ENCODE measurements at places on chromosomes 16 and 17. TPM values are rescaled to one million over a fixed set of nuclear protein-coding genes. Genes with fewer than 3 reads are reported as not detected.

The EXOC3L1 gene
- 3.1 TPM for total RNA-seq

GRCh38 chr17:74467221-74467951, 952 bp downstream of the CD300A start:
- H3K4me3 ChIP-seq: no peak overlapping the region
- no peaks in the 10 kb centered on the region for H3K36me3 ChIP-seq
- H3K27me3 ChIP-seq: peaks cover 4% of the 10 kb centered on the region
- H3K4me1 ChIP-seq: no peaks in the 10 kb centered on the region
- no peak overlapping the region for H3K27ac ChIP-seq

DNA sequence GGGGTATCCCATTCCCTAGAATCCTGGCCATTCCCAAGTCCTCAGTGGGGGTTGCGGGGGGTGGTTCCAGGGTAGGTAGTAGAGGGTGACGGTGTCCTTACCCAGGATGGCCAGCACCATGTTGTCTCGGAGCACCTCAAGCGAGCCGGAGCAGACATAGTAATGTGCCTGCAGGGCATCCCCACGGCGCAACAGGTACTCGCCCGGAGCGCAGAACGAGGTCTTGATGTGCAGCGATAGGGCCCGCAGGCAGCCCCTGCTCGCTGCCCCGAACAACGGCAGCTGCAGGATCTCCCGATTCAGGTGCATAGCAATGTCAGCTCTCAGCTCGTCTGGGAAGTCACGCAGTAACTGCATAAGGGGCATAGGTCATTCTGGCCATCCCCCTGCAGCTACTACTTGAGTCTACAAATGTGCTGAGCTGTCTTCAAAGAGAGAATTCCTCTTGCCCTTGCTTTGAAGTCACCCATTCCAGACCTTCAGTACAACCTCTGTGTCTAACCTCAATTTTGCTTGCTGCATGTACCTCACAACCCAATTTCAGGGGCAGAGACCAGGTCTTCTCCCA, 11.5 kb upstream of the RAB5C start:
- H3K4me1 ChIP-seq: no peaks in the 10 kb centered on the region
- no peaks in the 10 kb centered on the region for H3K27me3 ChIP-seq
- no peak overlapping the region for H3K4me3 ChIP-seq
- no peak for DNase-seq

- H3K36me3 ChIP-seq: no peaks in the 10 kb centered on the region
- no peak overlapping the region for H3K4me3 ChIP-seq
- no peak overlapping the region for H3K27ac ChIP-seq
- H3K4me1 ChIP-seq: no peaks in the 10 kb centered on the region
These were observed 103.1 kb upstream of the DYNLRB2 start for GRCh38 chr16:80437707-80438106.

The TP53TG3B gene
- total RNA-seq: not detected

DNA sequence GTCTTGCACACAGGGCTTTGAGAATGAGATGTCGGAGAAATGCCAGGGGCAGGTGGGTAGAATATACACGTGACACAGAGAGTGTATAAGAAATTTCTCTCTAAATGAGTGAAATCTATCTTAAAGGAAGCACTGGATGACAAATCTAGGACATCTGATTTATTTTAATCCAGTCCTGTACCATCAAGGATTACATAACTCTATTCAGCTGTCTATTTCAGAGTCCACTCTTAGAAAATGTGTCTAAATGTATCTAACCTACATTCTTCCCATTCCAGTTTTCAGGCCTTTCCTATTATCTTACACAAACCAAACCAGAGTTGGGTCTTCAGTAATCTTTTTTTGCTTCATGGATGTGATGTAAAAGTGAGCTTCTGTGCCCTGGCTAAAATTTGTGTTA, 181.9 kb downstream of the CNTNAP4 start:
- no peaks in the 10 kb centered on the region for H3K4me1 ChIP-seq
- no peak for DNase-seq
- no peak overlapping the region for H3K27ac ChIP-seq
- no peak overlapping the region for H3K4me3 ChIP-seq

GRCh38 chr17:50943575-50943933, 77.4 kb upstream of the TOB1 start:
- no peaks in the 10 kb centered on the region for H3K4me1 ChIP-seq
- no peak overlapping the region for H3K27ac ChIP-seq
- DNase-seq: peak; percentile 28
- peak overlapping the region; percentile 26 for H3K4me3 ChIP-seq
- no peaks in the 10 kb centered on the region for H3K36me3 ChIP-seq

GRCh38 chr17:15475631-15476354, 8.4 kb upstream of the CDRT4 start:
- H3K27ac ChIP-seq: no peak overlapping the region
- H3K27me3 ChIP-seq: no peaks in the 10 kb centered on the region
- H3K36me3 ChIP-seq: peaks cover 3% of the 10 kb centered on the region

DNA sequence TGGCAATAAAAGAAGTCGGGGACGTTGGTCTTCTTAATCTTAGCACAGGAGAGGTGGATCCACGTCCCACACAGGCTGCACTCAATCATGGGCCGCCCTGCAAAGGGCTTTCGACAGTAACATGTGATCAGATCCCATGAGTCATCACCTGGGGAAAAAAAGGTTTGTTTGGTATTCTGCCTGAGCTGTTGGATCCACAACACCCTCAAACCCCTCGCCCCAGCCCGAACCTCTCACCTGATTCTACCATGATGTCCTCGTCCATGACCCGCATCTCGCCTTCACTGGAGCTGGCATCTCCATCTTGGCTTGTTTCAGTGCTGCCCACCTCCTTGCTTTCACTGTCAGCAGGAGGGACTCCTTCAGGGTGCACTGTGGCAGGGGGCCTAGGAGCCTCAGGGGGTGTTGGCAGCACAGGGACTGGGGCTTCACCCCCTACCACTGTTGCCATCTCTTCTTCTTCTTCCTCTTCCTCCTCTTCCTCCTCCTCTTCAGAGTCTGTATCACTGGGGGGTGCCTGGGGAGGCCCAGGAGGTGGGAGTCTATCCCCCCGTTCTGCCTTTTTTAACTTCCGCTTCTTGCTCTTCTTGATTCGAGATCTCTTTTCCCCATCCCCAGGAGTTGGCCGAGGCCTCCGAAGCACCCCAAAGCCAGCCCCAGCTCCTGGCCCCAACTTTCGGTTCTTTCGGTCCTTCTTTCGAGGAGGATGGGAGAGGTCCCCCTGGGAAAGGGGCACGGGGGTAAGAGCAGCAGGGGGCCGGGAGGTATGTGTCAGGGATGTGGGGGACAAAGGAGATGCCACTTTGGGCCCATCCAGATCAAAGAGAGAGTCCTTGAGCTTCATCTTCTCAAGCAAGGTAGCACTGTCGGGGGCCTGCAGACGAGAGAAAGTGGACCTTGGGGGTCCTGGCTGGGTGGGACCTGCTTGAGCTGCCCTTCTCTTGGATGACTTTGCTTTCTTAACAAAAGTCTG, 1.7 kb upstream of the DVL2 start:
- no peak overlapping the region for H3K27ac ChIP-seq
- H3K4me1 ChIP-seq: no peaks in the 10 kb centered on the region
- DNase-seq: peak; percentile 20
- peaks cover 47% of the 10 kb centered on the region for H3K36me3 ChIP-seq
- no peaks in the 10 kb centered on the region for H3K27me3 ChIP-seq

The ZNF689 gene
- total RNA-seq: 21.9 TPM
